ENCODE measurements at places on chromosomes 4 and X. TPM values are rescaled to one million over a fixed set of nuclear protein-coding genes. Genes with fewer than 3 reads are reported as not detected.

Gene C1QTNF7
- 14.9 TPM for total RNA-seq

Gene NHS
- 8.5 TPM for total RNA-seq

Gene DMRTC1
- total RNA-seq, result not detected

Gene AADAT
- total RNA-seq, result 6.2 TPM

Gene SLC7A11
- 1.9 TPM for total RNA-seq

Gene ANOS1
- 4.9 TPM for total RNA-seq

DNA sequence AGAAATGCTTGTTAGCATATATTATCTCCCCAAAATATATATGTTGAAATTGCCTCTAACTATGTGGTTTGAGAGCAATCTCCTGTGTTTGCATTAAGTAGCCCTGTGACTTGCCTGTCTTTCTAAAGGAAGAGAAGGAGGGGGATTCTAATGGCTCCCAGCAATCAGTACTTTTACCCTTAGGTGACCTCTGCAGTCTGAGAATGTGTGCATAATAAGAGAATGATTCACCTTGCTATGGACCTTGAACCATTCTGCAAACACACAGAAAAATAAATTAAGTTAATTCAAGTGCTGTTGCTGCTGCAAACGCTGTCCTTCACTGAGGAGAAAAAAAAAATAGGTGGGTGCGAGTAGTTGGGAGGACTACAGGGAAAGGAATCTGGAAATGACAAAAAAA, 322.2 kb downstream of the IQCM start:
- DNase-seq, result no peak

DNA sequence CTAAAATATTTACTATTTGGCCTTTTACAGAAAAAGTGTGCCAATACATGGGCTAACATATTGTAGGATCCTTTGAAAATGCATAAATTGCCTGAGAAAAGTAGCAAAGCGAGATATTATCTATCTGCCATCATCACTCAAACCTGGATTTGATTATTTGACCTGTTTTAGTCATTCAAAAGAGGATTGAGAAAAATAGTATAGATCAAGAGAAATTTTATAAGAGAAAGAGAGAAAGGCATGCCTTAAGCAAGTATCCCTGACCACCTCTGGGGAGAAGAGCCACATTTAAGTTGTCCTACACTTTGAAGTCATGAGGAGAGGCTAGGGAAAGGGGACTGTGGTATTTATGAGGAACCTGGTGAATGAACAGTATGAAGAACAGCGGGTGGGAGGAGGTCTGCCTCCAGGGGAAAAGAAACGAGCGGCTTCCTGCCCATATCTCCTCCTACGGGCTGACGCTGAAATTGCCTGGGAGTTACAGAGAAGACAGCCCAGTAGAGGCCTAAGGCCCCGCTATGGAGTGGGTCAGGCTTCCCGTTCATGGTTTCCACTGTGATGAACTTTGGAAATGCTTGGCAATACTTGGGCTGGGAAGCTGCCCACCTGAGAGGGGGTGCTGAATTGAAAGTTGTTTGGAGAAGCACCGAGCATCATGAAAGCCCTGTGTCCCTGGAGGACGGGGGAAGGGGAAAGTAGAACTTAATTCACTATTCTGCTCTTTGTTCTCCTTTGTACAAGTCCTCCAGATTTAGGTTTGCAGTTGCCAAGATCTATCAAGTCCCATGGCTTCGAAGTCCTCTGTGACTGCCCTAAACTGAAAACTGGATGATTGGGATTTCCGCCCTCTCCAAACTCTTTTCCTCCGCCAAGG, 106.9 kb upstream of the ACSL4 start:
- no peak for DNase-seq

DNA sequence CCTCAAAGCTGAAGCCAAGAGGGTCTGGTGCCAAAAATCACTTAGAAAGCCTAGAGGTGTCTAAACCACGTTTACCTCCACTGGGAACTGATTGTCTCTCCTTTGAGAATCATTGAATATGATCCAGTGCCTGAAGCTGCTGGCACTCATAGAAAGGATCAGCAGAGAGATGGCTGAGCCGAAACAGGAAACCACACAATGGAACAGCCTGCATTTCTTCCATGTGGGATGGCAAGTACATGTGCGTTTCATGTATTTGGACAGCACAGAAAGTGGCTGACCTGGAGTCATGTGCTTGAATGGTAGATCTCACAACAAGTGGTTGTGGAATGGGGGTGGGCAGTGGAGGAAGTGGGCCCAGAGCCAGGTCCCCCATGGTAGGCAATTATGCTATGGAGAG, 533.7 kb downstream of the INPP4B start:
- peak; percentile 24 for DNase-seq

DNA sequence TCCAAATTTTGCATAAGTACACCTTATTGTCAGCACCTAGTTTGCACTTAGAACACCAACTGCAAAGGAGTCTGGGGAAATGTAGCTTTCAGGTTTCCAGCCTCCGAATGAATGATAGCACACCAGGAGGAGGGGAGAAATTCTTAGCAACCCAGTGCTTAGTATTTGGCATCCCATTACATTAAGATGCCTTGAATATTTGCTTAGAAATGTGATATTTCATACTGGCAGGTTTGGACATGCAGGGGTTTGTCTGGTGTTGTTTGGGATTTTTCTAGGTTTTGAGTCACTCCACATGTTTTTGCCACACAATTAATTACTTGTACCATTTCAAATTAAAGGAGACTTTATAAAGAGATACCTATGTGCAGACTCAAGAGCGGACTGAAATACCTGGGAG, 60.3 kb upstream of the CAMK2D start:
- no peak for DNase-seq

DNA sequence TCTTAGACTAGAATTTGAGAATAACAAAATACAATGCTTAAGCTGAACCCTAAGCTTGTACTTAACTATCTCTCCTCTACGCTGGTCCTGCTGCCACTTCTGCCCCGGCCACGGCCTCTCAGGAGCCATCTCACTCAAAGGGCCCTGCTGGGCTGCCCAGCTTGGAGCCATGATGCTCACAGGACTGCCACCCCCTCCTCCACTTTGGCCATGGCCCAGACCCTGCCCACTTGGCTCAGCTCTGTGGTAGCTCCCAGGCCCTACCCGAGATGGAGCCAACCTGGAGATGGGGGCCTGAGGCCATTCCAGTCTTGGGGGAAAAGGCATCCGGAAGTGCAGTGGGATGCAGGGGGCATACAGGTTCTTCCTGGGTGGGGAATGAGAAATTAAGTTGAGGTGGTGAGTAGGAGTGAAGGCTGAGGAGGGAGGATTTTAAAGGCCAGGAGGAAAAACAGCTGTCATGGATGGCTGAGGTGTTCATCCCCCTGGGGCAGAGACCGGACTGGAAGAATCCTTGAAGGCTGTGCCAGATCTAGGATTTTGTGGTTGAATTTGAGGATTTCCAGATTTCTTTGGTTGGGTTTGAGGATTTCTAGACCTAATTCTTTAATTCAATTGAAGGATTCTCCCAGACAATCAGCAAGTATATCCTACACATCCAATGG, 824 bp downstream of the SASH3 start:
- no peak for DNase-seq

GRCh38 chr4:110487873-110488272, 11.9 kb downstream of the ENPEP start:
- DNase-seq, result no peak

DNA sequence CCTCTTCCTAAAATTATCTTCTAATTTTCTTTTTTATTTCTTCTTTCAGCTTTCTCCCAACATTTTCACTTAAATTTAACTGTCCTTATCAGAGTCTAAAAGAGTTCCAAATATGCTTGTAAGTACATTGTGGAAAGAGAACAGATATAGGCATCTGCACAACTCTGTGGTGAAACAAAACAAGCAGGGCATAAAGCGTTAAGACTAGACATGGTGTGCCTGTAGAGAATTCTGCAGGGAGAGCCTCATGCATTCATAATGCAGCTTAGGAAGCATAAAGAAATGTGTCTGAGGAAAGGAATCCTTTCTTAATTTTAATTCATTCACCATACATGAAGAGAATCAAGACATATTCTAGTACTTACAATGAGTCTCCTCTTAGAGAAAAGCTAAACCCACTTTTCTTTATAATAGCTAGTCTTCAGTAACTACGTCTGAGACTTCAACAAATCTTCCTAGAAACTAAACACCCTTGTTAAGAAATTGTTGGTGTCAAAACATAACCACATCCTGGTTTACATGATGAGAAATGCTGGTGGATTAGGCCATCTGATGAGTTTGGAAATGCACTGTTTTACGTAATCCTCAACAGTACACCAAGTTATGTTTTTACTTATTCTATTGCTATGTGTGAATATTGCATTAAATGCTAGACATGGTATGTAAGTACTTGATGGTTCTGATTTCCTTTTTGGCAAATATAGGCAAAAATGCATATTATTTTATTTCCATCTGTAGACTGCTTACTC, 307.8 kb upstream of the GIMD1 start:
- DNase-seq, result no peak

DNA sequence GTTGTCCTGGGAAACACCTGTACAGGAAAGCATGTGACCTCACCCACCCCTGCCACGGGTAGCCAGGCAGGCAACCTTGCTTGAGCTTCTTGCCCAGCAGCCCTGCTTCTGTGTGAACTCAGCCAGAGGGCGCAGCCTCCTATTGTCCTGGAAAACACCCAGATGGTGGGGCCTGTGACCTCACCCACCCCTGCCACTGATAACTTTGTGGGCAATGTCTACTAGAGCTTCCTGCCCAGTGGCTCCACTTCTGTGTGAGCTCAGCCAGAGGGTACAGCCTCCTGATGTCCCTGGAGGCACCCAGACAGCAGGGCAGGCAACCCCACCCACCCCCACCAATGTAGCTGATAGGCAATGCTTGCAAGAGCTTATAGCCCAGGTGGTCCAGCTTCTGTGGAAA, 146.3 kb downstream of the DTHD1 start:
- DNase-seq, result no peak

DNA sequence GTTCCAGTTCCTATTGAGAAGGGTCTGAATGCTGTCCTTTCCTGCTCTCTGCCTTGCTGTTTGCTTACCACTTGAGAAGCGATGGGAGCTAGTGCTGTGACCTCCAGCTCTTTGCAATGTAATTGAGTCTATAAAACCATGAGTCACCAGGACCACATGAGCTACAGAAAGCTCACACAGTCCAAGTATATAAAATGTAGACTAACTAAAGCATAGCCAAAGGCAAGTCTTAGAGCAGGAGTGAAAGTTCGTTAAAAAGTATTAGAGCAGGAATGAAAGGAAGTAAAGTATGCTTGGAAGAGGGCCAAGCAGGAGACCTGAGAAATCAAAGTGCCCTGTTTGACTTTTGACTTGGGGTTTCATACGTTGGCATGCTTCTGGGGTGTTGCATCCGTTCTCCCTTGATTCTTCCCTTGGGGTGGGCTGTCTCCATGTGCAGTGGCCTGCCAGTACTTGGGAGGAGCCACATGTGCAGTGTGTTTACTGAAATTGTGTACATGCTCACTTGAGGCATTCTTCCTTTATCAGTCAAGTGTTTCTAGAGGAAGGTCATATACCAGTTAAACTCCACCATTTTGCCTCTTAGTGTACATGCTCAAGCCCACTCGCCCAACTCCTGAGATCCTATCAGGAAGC, 71.3 kb upstream of the KIT start:
- DNase-seq, result no peak

DNA sequence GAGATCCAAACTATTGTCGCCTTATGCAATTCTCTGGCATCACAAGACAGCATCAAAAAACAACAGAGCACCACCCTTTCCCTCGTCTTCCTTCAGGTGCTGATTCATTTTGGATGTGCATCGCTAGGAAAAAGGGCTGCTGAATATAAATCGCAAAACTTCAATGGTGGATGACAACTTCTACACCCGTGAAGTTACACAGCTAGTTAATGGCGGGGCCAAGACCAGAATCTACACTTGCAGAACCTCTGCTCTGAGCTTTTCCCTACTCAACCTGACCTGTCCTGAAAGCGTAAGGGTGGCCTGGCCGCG, 674 bp downstream of the GNPDA2 start:
- no peak for DNase-seq

DNA sequence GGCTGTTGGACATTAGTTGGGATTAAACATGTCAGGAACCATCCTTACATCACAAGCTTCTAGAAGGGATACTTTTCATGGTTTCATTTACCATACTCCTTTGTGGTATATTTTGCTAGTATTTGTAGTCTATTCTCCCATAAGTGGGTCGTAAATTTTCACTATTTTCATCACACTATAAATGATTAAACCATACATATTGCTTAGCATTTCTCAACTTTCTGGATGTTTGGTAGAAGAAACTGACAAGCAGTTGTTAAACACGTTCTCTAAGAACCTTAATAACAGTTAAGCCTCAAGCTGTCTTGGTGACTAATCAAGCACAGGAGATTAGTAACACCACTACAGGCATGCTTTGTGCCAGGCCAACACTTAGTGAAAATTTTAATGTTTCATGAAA, 375.5 kb downstream of the NAF1 start:
- DNase-seq, result no peak

DNA sequence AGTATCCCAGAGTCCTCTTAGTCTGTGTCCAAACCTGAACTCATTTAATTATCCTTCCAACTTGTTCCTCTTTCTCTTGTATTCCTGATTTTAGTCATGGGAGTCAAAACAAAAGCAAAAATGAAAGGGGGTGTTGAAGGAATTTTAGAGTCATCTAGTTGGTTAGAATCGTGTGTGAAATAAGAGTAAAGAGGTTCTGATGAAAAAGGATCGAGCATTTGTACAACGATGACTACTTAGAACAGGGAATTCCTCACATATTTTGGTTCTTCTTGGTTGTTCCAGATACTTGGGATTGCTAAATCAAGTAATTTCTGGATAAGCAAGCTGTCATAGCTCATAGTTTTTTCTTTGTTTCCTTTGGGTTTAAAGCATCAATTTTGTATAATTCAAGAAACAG, 194.4 kb downstream of the BCOR start:
- DNase-seq, result no peak

DNA sequence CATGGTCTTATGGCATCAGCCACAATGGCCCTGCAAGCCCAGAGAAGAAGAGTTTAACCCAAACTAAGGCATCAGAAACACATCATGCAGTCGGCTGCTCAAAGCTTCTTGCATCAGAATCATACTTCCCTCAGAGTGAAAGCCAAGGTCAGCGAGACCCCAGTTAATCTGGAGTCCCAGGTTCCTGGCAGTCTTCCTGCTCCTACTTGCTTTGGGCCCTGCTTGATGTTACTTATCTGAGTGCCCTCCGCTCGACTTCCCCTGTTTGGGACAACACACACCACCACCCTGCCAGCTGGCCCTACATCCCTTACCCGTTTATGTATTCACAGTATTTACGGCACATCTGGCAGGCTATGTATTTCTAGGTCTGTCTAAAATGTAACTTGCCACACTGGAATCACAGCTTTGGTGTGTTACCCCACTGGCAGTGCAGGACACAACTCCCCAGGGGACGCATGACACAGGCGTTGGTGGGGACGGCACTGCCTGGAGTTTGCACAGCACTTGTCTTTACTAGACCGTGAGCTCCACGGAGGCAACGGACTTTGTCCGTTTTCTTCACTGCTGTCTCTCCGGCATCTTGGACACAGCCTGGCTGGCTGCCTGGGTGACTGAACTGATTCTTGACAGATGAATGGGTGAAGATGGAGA, 22.8 kb downstream of the CRMP1 start:
- no peak for DNase-seq

GRCh38 chr4:143616771-143617170, 83.7 kb downstream of the FREM3 start:
- no peak for DNase-seq

- peak; percentile 29 for DNase-seq
Measured at GRCh38 chrX:43581167-43581566, 74.9 kb upstream of the MAOA start.

- DNase-seq, result no peak
Measured at GRCh38 chr4:133960975-133961374, 240.6 kb downstream of the PABPC4L start.

All from breast epithelium (tissue), 4 donors.